ENCODE measurements at places on chromosomes 7 and 10.

- DNase-seq, result peak; percentile 35
Measured at GRCh38 chr10:3524086-3524960, 260.7 kb downstream of the KLF6 start.

GRCh38 chr7:47444376-47445098 is 137.4 kb downstream of the TNS3 start:
- DNase-seq, result peak; percentile 54

GRCh38 chr10:69952821-69953221 is 99.8 kb upstream of the MACROH2A2 start:
- peak; percentile 14 for DNase-seq

GRCh38 chr7:85423209-85423895 is 236.5 kb upstream of the SEMA3D start:
- no peak for DNase-seq

GRCh38 chr10:103781329-103782061 is 73.9 kb downstream of the SH3PXD2A start:
- peak; percentile 92 for DNase-seq

GRCh38 chr10:18449611-18450026 is 201.8 kb downstream of the NSUN6 start:
- no peak for DNase-seq

DNA sequence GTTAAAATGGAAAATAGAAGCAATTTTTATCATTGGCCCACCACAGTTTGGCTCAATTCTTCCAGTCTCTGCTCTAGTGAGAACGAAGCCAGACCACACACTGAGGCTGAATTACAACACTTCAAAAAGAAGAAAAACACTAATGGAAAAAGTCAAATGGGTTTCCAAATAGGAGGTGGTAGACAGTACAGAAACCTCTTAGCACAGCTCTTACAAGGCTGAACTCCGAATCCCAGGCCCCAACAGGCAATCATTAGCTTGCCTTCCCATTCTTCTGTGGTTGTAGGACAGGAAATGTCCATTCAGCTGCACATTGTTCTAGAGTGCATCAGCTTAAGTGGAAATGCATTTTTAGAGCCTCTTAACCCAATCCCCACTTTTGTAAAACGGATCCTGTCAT is 115.1 kb upstream of the MEOX2 start:
- peak; percentile 81 for DNase-seq

GRCh38 chr7:142581341-142581740 is 167.9 kb upstream of the PRSS1 start:
- peak; percentile 39 for DNase-seq

- peak; percentile 87 for DNase-seq
Measured at GRCh38 chr7:39589323-39590111, 23.3 kb downstream of the YAE1 start.

DNA sequence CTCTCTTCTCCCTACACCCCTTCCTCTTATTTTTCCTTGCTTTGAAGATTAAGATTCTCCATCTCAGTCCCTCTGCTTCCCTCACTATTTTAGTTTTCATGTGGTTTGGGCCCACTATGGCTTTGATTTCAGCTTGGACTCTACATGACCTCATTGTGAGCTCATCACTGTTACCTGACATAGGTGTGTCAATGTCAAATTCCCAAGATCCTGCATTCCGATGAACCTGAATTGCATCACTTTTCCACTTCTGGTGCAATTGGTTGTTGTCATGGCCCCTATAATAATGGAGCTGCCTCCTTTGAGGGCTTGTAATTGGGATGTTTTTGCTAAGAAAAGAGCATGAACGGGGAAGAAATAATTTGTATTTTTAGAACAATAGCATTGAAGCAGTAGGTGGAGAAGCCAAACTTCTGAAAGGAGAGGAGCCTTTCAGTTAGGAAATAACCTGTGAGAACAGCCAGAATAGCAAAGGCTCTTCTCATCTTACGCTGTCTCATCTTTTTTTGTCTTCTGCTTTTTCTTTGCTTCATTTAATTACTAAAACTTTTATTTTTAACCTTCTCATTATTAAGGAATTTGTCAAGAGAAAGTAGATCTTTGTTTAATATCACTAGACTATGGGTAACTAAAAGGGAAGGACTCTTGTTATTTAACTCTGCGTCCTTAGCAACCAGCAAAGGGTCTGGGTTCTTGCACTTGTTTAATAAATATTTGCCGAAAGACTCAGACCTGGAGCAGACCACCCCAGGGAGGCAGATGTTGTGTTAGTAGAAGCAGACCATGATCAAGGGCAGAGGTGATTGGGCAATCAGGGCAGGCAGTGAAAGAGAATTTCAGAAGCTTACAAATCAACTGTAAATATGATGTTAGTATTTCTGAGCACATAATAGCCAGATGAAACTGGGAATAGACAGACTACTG is 95.4 kb downstream of the TES start:
- DNase-seq, result no peak

DNA sequence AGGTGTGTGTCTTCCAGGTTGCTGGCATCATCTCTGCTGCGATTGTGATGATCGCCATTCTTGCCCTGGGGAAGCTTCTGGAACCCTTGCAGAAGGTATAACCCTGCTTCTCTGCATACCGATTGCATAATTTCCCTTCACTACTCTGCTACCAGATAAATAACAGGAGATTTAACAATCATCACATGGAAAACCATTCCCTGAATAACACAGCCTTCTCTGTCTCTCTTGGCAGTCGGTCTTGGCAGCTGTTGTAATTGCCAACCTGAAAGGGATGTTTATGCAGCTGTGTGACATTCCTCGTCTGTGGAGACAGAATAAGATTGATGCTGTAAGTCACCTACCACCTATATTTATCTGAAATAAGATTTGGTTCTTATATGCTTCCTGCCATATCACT is 33.8 kb downstream of the SLC26A4 start:
- DNase-seq, result peak; percentile 42

Measured in fibroblast of the aortic adventitia (primary cell).